ENCODE measurements at places on chromosomes 2 and 18.

- DNase-seq: no peak
Measured at GRCh38 chr2:134124047-134124753, 129.7 kb upstream of the MGAT5 start.

- DNase-seq: peak; percentile 75
Measured at GRCh38 chr2:199462956-199463692, 5.4 kb upstream of the SATB2 start.

DNA sequence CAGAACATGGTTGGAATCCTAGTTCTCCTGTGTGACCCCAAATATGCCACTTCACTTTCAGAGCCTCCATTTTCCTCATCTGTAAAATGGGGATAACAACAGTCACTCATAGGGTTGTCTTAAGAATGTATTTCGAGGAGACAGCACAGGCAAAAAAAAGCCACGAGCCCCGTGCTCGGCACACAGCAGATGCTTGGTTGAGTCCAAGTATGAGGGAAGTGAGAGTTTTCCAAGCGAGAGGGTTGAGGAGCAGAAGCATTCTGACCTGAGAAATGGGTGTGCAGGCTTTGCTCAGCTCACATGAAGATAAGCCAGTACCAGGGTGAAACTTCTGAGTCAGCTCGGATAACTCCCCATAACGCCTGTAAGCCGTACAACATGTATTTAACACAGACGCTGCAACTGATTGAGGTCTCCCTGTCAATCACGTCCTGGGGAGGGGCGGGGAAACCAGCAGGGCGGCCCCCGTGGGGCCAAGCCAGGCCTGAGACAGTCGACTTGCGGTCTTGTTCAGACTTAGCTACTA is 23.0 kb upstream of the ODC1 start:
- no peak for DNase-seq

DNA sequence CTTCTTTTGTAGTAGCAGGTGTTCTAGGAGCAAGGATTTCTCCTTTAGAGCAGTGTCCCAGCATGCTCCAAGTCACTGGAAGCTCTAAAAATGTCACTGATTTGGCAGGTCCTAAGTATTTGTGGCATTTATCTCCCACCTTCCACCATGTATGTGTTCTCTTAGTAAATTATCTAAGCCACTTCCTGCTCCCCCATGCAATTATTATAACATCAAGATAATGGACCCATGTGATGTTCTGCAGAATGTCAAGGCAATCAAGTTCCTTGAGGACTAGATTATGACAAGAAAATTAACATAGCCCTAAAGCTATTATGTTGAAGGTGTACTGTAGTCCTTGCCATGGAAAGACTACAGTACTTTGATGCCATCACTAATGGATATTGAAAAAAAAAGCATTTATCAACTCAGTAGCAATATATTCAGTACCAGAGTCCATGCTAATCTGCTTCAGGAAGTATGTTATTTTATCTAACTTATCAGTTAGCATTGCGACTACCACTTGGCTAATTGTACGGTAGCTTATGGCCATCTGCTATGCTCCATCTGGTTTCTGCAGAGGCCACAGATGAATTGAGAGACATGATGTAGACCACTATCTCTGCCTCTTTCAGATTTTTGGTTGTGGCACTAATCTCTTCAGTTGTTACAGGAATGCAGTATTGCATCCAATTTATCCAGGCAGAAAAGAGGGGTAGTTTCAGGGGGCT is 56.7 kb downstream of the GPR39 start:
- no peak for DNase-seq

DNA sequence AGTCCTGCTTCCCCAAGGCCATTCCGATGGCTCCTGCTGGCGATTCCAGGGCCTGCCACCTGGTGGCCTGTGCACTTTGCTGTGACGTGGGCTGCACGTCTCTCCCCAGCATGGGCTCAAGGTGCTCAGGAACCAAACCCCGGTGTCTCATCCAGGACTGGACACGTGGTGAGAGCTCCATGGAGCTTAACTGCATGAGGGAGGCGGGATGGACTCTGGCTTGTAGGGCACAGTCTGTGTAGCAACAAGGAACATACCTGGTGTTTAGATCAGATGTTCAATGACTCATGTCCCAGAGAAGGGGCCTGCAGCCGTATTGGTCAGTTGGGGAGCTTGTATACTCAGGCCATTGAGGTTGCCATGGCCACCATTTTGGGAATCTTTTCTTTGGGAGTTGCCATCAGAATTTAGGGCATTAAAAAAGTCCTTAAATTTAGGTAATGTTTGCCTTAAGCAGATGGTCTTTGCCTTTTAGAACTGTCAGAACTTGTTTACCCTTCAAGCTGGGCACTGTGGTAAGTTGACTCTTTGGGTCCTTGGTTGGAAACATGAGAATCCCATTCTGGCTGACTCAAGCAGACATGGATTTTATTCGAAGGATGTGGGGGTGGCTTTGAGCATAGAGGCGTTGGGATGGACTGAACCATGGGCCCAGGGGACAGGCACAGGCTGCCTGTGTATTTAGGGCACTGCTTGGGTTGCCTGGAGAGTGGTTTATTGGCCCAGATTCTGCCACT is 21.0 kb downstream of the AGAP1 start:
- DNase-seq: no peak

DNA sequence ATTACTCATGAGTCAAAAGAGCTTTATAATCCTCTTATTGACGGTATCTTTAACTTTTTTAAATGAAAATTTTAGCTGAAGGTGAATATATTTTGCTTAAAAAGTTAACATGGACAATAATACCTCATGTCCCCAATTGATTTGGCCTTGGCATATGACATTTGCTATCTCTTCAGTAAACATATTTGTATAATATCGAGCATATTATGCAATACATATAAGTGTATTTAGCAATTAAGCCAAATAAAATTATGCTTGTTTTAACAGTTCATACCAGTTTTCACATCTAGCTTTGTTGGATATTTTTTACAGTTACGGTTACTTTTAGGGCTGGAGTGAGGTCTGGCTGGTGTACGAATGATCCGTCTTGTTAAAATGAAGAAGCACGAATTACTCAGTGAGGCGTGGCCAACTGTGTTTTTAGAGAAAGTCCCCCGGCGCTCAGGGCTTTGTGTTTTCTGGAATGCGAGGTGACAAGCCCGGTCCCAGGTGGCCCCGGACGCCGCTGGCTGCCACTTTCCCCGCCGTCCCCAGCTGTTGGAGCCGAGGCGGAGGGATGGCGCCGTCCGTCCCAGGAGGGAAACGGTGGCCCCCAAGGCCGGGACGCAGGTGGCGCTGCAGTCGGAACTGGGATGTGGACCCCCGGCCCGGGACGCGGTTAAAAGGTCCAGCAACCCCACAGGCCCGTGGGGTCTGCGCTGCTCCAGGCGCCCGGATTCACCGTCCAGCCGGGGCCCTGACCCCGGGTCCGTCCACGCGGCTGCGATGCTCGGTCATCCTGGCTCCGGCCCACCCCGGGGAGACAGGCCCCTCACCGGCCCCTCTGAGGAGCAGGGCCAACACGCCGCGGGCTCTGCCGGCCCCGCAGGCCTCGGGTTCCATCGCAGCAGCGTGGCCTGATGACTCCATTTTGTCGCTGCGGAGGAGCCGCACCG is 41.3 kb downstream of the TMEM18 start:
- no peak for DNase-seq

DNA sequence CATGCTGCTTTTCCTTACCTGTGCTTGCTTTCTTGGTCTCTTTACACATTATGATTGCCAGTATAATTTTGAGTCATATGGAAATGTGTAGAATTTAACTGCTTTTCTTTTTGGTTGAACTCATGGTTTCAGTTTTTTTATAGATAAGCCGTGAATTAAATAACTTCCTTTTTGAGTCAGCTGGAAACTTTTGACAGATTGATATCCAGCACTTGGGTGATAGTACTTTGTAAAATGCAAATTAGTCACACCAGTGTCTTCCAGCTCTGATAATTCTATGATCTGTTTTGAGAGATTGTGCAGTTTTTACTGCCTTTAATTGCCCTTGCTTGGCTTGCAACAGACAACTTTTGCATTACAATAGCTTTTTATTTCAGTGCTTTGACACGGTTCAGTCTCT is 86.4 kb downstream of the NCOA1 start:
- no peak for DNase-seq

DNA sequence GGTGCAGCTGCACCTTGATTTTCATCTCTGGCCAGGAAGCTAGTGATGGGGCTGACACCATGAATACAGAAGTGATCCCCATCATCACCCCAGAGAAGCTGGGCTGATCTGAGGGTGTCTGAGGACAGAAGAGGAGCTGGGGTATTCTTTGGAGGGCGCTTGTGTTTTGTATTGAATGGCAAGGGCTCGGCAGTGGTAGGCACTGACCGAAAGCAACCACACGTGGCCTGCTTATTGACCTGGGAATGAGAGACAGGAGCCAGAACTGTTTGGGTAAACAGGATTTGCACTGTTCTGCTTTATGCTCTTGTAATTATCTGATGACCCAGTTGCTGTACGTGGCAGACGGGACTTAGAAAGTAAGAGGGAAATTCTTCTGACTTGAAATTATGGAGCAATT is 62.6 kb upstream of the RPL31 start:
- DNase-seq: no peak

DNA sequence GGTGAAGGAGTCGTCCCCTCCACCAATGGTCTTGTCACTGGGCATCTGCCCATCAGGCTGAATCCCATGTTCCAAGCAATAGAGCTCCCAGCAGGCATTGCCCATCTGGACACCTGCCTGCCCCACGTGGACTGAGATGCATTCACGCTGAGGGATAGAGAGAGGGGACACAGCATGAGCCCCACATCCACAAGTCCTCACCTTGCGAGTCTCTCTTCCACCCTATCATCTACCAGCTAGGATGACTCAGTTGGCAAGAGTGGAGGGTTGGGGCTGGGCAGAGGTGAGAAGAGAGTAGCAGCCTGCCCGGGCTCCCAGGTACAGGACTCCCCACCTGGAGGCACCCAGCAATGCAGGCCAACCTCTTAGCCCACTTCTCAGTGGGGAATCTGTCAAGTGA is 959 bp upstream of the TUBA4B start:
- DNase-seq: no peak

DNA sequence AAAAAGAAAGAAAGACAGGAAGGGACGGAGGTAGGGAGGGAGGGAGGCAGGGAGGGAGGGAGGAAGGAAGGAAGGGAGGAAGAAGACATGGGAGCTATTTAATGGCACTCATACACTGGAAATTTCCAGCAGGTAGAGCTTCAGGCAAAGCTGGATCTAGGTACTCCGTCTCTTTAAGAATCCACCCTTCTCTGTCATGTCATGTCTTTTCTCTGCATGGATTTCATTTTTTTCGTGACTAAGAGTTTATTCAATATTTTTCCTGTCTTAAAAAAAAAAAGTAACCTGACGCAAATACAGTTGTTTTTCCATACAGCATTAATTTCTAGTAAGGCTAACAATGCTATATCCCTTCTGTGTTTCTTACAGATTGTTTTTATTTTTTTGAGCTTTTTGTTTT is 56.3 kb upstream of the MCFD2 start:
- no peak for DNase-seq

DNA sequence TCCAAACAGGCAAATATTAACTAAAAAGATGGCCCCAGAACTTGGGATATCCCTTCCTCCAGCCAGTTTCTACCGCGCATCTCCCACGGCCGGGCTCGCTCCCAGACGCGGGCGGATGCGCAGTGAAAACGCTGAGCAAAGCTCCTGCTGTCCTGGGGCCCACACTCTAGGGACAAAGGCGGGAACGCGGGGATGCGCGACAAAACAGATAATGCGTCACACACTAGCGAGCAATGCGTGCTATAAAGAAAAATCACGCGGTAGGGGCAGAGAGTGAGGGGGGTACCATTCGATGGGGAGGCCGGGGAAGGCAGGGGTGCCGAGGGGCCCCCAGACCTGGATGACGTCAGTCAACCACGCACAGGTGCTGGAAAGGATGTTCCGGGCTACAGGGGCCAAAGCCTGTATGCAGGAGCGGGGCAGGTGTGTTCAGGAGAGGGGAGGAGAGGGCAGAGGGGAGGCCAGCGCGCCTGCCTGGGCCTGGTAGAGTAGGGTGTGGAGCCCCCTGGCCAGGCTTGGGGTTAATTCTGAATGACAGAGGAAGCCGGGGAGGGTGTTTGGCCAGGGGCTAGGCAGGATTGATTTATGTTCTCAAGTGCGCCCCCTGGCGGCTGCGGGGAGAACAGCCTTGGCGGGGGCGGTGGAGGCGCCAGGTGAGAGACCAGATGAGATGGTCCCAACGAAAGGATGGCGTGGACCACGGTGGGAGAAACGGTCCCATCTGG is 14.9 kb upstream of the ITM2C start:
- no peak for DNase-seq

DNA sequence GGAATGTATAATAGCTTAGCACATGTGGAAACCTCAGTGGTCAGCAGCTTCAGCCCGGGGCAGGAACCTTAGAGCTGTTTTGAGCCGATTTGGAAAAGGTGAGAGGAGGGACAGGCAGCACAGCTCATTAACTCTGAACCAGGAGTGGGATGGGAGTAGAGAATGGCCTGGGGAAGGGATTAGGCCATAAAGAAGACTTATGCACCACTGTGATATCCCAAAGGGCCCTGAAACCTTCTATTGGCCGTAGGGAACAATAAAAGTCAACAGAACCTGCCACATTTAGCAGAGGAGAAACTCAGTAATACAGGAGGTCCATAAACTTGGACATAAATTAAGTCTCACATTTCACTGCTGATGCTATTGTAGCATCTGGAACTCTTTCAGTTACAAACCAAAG is 124.2 kb upstream of the REV1 start:
- peak; percentile 45 for DNase-seq

DNA sequence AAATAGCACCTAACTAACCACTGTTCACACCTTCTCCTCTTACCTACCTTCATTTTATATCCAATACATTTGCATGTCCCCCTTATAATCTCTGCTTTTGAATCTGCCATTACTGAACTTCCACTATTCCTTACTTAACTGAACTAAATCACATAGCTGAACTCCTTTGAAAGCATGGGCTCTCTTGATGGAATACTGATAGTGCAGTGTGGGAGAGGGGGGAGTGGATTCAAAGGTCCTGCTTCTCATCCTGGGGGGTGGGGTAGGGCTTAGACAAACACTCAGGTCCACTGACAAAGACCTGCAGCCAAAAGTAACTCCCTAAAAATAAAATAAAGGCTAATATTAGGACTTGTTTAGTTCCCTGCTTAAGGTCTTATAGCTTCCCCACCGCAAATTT is 8.6 kb downstream of the MCEE start:
- DNase-seq: no peak

DNA sequence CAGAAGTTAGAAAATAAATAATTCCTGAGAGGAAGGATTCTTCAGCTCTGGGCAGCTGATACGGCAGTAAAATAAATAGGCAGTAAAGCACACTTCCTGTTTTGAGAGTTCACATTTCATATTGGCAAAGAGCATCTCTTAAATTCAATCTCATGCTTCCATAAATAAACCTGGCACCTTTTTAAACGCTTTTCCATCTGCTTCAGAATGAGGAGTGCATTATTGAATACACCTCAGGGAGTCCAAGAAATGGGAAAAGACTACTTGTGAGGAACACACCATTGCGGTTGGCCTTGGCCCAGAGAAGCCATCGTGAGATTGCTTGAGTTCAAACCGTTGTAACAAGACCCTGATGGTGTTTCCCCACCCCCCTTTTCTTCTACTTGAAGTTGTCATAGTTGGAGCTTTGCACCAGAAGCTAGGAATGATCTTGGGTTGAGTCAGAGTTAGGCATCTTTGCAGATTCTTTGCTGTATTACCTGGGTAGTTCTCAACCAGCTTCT is 123.9 kb downstream of the RDH14 start:
- peak; percentile 53 for DNase-seq
